NCI-H146 (cell line): ENCODE measurements at places on chromosomes 6 and 20.
A peak's percentile ranks its signal among the peaks of the same experiment; 100 is the strongest.

- DNase-seq, result no peak
These were observed 1132.5 kb upstream of the MAP3K7 start for GRCh38 chr6:91719414-91719813.

- DNase-seq, result no peak
These were observed 117.9 kb upstream of the ZNF217 start for GRCh38 chr20:53711333-53712211.

DNA sequence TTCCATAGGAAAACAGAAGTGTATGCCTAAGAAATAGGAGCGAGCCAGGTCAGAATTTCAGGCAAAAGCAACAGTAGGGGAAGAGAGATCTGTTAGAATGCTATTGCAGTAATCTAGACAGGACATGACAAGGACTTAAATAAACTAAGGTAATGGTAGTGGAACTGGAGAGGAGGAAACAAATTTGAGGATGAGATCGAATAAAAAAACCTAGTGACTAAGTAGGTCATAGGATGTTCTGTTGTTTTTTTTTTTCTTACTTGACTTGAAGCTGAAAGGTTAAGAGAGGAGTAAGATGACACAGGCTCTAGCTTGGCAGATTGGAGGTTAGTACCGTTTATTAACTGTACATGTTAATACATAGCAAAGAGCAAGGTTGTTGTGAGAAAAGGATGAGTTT lies 28.6 kb downstream of the ORC3 start:
- DNase-seq, result no peak

DNA sequence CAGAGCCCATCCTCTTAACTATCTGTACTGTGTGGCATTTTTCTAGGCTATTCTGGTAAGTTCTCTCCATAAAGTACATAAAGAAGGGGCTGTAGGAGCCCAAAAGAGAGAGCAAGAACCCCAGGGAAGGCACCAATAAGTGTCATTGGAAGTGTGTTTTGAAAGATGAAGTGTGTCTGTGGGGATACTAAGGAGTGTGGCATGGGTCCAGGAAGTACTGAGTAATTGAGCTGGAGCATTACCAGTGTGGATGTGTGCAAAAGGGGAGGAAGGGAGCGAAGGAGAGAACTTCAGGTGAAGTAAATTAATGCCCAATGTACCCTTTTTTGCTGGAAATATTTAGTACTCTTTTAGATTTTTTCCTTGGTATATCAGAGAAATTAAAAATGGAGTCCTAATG lies 63.9 kb downstream of the KCNS1 start:
- no peak for DNase-seq

GRCh38 chr6:168515376-168515775 lies 74.4 kb downstream of the SMOC2 start:
- DNase-seq, result no peak

DNA sequence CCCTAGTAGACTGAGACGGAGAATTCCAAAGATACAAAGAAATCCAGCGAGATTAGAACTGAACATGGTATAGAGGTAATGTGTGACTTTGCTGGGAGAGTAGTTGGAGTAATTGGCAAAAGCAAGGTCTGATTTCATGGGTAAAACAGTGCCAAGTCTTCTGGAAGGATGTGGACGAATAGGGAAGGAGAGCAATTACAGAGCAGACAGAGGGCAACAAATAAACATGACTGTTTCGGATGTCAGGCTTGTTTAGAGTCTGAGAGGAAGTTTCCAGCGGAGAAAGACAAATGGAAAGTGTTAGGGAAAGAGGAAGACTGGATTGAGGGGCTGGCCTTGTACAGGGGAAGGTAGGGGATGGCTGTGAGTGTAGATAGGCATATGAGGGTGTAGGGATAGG lies 282.2 kb upstream of the PRND start:
- DNase-seq, result no peak

DNA sequence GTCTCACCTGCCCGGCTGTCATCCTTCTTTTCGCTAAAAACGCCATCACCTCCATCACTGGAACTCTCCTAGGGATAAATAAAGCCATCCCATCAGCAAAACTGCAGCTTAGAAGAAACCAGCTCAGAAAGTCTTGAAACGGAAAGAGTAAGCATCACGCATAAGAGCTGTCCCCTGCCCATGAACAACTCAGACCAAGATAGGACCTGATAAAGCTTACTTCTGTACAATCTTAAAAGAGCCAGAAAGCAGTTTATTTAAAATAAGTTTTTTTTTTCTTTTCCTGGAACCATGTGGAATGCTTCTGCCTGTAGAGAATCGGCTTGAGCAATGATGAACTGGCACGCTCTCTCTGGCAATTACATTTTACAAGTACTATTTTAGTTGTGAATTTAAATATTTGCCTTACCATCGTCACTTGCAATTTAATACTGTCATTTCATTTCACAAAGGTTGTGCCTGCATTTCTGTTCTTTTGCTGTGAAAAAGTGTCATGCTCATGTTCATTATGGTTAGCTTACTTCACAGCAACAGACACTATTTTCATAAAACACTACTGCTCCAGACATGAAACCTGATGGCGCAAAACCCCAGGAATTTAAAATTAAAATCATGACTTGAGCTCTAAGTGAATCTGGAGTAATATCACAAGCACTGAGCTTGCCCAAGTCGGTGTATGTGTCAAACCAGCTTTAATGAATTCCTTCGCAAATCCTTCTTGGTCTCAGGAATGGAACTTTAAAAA lies 59.6 kb upstream of the EMILIN3 start:
- DNase-seq, result no peak

- DNase-seq, result peak; percentile 42
These were observed 64.9 kb upstream of the BHLHE23 start for GRCh38 chr20:63071541-63072181.
